ENCODE measurements at places on chromosomes 11 and 22.
A peak's percentile ranks its signal among the peaks of the same experiment; 100 is the strongest.

GRCh38 chr11:31240340-31240904 is 129.1 kb downstream of the DCDC1 start:
- peak; percentile 75 for DNase-seq

DNA sequence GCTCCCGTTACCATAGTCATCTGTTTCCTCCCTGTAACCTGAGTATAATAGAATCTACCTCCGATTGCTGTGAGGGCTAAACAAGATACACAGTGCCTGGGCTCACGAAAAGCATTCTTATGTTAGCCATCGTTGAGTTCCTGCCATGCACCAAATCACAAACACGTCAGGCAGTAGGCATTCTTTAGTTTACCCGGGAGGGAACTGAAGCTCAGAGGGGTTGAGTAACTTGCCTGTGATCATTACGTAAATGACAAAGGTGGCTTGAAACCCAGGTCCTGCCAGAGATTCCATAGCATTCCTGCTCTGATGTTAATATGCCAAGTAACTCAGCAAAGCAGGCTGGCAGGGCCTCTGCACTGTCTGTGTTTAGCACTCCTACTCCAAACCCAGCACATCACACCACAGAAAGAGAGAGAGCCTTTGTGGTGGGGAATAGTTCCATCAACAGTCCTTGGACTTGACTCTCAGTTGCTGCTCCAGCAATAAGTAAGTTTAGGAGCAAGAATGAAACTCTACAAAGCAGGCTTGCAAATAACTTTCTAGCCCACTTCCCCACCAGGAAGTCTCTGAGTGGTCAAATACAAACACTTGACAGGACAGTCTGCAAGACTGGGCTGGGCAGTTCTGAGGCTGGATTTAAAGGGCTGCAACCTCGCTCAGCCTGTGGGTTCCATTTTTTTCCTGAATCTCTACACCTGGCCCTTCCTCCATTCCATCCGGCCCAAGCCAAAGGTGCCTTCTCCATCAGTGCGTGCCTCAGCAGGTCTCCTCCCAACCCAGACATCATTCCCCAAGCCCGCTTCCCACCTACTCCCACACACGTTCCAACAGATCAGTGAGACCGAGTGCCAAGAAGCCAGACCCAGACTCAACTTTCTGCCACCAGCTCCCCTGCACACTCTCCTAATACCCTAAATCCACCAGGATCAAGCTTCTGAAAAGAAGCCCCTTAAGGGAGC is 1.1 kb downstream of the SCN2B start:
- no peak for DNase-seq

GRCh38 chr11:33490842-33491370 is 209.7 kb downstream of the C11orf91 start:
- DNase-seq = peak; percentile 19

DNA sequence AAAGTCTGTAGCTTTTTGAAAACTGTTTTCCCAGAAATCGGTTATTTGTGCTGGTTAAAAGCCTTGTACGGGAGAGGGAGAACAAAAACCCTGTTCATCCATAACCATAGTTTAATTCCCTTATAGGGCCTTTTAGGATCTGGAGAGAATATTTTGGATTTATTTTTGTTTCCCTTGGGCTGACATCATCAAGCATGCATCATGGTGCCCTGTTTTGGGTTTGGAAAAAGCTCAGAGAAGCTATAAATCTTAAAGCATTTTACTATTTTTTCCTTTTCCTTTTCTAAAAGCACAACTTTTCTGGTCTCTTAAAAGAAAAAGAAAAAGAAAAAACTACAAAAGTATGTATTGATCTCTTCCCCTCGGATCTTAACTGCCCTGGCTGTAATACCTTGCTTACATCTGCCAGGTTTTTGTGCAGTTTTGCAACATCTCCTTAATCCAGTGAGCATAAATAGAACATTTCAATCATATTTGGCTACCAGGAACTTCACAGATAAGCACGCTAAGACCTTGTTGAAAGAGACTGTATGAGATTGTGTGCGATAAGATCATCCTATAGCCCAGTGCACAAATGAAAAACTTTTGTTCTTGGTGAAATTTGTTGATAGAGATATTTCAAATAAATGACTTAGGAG is 88.0 kb downstream of the ZBTB16 start:
- no peak for DNase-seq

DNA sequence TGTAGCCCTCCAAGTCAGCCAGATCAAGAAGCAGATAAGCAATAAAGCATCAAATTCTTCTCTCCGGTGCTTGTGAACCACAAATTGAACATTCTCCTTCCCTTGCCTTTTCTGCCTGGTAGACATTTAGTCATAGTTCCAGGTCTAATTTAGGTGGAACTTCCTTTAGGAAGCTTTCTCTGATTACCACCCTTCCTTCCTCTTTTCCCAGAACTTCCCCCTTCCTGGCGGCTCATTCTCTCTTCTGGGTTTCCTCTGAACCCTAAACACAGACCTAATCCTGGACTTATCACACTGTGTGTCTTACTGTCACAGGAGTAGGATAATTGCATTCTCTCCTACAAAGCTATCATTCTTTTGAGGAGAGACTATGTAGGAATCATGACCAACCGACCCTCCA is 61.9 kb downstream of the RCN1 start:
- no peak for DNase-seq

- DNase-seq = no peak
These were observed 7.2 kb downstream of the ELFN2 start for GRCh38 chr22:37419969-37420685.

GRCh38 chr11:12922980-12923507 is 86.1 kb upstream of the RASSF10 start:
- no peak for DNase-seq

- no peak for DNase-seq
These were observed 17.4 kb upstream of the CREB3L1 start for GRCh38 chr11:46259971-46260560.

- no peak for DNase-seq
These were observed 67.8 kb downstream of the TCF20 start for GRCh38 chr22:42202669-42203068.

GRCh38 chr11:77127235-77127911 is 673 bp upstream of the MYO7A start:
- peak; percentile 35 for DNase-seq

DNA sequence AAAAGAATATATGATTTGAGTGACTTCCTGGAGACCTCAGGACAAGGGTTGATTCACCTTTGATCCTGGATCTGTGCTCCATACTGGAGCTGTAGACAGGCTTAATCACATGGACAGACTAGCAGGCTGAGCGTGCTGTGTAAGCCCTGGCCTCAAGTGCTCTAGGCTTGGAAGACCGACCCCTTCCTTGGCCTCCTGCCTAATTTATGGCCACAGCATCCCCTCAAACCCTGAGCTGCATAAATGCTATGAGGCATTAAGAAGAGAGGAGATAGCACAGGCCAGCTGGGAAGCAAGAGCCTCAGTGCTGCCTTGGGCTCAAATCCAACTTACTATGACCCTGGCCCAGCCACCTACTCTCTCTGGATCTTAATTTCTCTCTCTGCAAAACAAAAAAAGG is 385.1 kb downstream of the BUD13 start:
- no peak for DNase-seq

GRCh38 chr11:67648140-67648795 is 2.3 kb downstream of the ACY3 start:
- no peak for DNase-seq

Data from SK-MEL-5 (cell line).